Bronchus fibroblast of lung (primary cell): ENCODE measurements at places on chromosomes 3 and 15. TPM values are rescaled to one million over a fixed set of nuclear protein-coding genes. Genes with fewer than 3 reads are reported as not detected.

ZMAT3 gene
- total RNA-seq, result 4.3 and 5.0 TPM in 2 replicates

A4GNT gene
- not detected in 2 replicates for total RNA-seq

AADAC gene
- total RNA-seq, result not detected in 2 replicates

TGM5 gene
- not detected in 2 replicates for total RNA-seq

FAM162A gene
- total RNA-seq, result 15.3 and 15.5 TPM in 2 replicates

KLHL6 gene
- total RNA-seq, result not detected in 2 replicates

TMEM40 gene
- total RNA-seq, result 0.34 TPM in 1 of 2 replicates, not detected in the other

GOLGA6D gene
- total RNA-seq, result not detected in 2 replicates

ROBO2 gene
- 0.45 and 0.67 TPM in 2 replicates for total RNA-seq

SNTN gene
- total RNA-seq, result not detected in 2 replicates

FOXB1 gene
- not detected in 2 replicates for total RNA-seq

C3orf62 gene
- 0.34 and 0.74 TPM in 2 replicates for total RNA-seq

PLSCR2 gene
- total RNA-seq, result not detected in 2 replicates

CGNL1 gene
- under 0.01 and 0.15 TPM in 2 replicates for total RNA-seq

LMAN1L gene
- total RNA-seq, result not detected in 2 replicates

NLGN1 gene
- 0.50 and 0.74 TPM in 2 replicates for total RNA-seq

HTR3E gene
- not detected in 2 replicates for total RNA-seq

KLF15 gene
- 3.2 and 3.3 TPM in 2 replicates for total RNA-seq

TMCC1 gene
- 3.4 and 4.5 TPM in 2 replicates for total RNA-seq

SLC38A3 gene
- 0.30 TPM in 1 of 2 replicates, not detected in the other for total RNA-seq

PAK6 gene
- total RNA-seq, result 3.5 TPM in 1 of 2 replicates, not detected in the other
